HTR-8/SVneo (cell line): ENCODE measurements at places on chromosomes 1 and 21.

GRCh38 chr1:48955774-48956173, 179.1 kb upstream of the BEND5 start:
- no peak for DNase-seq

DNA sequence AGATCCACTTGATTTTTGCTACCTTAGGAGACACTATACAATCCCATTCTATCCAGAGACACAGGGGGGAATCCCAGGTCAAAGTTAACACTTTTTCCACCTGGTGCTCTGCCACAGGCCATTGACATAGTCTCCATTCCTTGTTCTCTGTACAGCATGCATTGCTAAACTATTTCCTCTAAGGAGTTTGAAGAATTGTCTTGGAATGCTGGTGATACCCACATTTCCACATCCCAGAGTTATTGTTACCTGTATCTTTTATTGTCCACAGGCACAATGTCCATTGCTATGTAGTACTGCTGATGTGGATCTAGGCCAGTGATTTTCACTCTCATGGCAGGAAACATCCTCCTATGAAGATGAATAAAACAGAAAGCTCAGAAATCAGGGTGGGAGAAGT, 61.9 kb downstream of the TBX15 start:
- no peak for DNase-seq

GRCh38 chr1:117093091-117093534, 28.4 kb downstream of the TRIM45 start:
- DNase-seq, result peak; percentile 53

GRCh38 chr1:91744953-91745639, 140.9 kb downstream of the TGFBR3 start:
- no peak for DNase-seq

- no peak for DNase-seq
Observed at GRCh38 chr1:23394684-23395083, 25.0 kb upstream of the ZNF436 start.
